Caudate nucleus (tissue), 63 donors: ENCODE measurements at places on chromosomes 6 and 20.

GRCh38 chr20:18718129-18718528 is 95.5 kb upstream of the SCP2D1 start:
- DNase-seq: no peak

GRCh38 chr20:61433176-61433575 is 181.1 kb downstream of the CDH4 start:
- DNase-seq: no peak

DNA sequence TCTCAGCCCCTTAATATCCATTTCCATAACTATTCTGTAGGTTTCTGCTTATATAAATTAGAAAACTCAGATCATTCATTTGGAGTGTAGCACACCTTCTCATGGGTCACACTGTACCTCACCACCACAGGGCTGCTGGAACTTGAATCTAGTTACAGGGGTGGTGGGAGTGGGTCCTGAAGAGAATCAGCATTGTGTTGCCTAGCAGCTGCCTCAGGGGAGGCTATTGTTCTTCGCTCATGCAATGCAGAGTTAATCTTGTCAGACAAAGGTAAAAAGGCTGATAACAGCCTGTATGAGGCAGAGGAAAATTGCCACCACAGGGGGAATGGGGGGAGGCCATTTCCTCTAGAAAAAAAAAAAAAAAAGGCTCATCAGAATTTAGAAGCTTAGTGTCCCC is 496.0 kb upstream of the ADGRB3 start:
- DNase-seq: no peak

- DNase-seq: no peak
Measured at GRCh38 chr6:143149771-143150170, 89.1 kb downstream of the AIG1 start.

DNA sequence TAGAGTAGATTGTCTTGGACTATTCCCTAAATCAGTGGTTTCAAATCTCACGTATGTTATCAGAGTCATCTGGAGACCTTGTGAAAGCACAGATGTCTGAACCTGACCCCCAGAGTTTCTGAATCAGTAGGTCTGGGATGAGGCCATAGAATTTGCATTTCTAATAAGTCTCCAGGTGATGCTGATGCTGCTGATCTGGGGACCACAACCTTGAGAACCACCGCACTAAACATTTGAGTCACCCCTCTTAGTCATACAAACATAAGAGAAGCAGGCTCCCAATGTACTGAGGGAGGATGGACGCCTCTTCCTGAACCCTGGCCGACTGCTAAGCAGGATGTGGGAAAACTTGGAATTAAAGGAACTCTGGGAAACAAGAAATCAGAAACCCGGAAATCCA is 187.8 kb upstream of the PRDM1 start:
- DNase-seq: no peak

DNA sequence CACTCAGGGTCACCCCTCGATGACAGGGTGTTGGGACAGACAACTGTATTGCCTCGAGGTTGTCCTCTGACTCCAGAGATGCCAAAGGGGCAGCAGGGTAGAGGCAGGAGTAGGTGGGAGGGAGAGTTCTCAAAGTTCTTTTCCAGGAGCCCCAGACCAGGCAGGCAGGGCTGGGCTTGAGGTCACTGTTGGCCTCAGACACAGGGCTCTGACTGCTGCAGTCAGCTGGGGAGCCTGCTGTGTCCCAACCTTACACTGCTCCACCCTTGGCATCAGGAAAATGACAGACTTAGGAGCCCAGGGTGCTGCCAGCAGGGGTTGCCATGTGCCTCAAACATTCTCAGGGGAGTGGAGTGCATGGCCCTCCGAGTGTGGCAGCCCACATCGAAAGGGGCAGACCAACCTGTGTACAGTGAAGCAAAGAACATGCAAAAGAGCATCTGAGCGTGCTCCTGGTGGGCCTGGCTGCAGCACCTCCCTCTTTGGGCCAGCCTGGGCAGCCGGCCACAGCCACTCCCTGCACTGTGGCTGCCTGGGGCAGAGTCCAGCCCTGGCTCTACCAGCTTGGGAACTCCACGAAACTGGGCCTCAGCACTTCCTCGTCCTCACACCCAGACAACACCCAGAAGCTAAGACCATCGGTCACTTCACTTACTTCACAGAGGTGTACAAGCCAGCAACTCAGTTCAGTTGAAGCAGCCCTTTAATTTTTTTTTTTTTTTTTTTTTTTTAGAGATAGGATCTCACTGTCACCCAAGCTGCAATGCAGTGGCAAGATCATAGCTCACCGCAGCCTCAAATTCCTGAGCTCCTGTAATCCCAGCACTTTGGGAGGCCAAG is 24.0 kb downstream of the C6orf132 start:
- no peak for DNase-seq

DNA sequence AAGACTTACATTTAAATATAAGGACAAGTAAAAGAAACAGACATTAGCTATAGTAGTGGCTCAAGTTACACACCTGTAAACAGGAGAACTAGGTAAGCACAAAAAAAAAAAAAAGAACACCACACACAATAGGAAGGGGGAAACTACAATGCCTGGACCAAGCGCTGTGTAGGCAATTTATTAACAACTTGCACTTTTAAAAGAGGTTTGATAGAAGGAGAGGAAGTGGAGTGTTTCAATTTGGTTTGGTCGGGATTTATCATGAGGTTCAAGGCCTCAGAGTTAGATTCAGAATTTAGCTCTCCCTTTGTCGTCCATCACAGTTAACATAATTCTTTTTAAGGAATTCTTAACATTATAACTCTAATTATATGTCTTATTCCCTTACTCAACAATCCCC is 1.1 kb upstream of the USP49 start:
- DNase-seq: no peak

GRCh38 chr6:124967444-124967843 is 5.2 kb downstream of the RNF217 start:
- DNase-seq: no peak

DNA sequence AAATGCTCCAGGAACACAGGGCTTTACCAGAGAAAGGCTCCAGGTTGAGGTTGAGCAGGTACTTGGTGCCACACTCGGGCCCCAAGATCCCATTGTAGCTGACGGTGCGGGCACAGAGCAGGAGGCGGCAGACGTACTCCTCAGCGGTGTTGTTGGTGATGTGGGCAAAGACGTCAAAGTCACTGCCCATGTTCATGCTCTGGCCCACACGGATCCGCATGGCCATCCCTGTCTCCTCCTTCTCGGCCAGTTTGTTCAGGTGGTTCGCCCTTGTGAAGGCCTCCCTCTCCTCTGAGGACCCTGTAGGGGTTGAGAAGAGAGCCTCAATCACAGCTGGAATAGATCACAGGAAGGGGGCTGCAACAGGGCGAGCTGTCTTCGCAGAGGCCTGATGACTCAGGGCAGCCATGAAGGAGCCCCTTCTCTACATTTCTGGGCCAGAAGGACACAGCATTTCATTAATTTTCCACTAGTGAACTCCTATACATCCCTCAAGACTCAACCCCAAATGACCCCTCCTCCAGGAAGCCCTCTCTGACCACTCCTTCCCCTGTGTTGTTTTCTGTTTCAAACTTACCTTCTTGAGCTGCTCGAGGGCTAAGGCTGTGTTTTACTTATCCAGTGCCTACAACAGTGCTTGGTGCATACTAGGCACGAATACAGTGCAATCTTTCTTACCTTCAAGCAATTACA is 26.8 kb downstream of the TGM2 start:
- no peak for DNase-seq

DNA sequence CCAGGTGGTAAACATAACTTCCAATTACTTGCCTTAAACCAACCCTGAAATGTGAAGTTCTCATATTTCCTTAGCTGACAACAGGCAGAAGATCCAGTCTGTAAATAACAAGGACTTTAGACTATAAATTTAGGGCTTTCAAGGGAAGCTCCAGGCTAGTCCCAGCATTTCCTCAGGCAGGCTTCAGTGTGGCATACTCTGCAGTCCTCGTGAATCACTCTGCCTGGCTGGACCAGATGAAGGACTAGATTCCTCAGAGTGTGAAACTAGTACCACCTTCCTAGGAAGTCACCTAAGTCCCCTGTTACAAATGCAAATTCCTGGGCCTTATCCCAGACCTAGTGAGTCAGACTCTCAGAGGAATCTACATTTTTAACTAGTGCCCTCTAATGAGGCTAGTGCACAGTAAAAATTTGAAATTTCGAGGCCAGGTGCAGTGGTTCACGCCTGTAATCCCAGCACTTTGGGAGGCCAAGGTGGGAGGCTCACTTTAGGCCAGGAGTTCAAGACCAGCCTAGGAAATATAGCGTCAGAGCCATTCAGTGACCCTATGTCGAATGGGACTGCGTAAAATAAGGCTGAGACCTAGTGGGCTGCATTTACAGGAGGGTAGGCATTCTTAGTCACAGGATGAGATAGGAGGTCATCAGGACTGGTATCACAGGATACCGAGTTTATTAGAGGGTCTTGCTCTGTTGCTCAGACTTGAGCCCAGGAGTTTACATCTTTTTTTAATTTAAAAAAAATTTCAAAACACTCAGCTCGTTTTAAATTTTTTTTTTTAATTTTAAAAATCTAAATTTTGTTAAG is 279.6 kb upstream of the JARID2 start:
- DNase-seq: no peak

DNA sequence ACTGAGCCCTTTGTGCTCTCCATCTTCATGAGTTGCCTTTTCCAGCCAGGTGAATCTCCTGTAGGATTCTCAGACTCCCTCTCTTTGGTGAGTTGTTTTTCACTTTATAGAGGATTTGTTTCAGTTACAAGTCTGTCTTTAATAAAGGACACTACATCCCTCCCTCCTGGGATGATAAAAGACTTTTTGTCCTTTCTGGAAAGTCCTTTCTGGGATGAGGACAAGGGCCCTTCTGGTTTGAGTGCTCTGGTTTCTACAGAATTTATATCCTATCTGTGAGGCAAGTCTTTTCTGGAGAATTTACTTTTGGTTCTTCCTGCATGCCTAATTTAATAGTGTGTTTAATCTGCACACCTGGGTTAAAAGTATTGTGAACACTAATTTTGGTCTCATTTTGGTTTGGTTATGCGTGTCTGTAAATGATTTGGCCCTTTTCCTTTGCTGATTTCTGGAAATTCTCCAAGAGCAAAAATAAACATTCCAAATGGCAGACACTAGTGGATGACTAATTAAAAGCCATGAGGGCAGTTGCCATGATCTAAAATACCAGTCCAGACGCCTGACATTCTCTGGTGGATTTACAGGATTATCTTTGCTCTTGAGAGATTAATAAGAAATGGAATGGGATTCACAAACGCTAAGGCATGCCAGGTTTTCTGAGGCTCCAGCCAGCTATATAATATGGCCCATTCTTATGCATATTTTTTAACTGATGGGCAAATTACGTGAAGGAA is 44.8 kb downstream of the TCP11 start:
- no peak for DNase-seq

DNA sequence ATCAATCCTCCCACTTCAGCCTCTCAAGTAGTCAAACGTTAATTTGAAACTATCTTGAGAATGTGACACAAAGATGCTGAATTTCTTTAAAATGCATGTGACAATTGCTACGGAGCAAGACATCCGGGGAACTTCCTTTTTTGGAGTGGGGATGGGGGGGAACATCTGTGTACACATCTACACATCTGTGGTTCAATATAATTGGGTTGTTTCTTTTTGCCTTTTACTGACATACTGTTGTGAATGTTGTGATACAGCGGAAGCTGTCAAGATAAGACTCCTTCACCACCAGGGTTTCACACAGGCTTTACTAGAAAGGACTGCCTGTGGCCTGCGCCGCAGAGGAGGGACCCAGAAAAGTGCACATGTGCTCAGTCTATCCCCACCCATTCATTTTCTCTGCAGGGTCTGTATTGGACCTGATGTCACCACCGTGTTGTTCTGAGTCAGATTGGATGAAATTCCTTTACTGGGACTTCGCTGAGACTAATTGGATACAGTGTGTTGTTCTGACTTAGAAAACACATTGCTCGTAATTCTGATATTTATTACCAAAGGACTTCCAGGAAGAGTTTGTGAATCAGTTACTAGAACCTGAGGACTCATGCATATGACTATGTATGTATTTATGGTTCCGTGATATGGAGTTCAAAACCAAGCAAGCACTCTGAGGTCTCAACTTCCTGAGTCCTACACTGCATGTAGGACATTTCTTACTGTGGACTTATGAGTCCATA is 98.7 kb upstream of the SGK1 start:
- no peak for DNase-seq
